Bronchial epithelial cell (primary cell): ENCODE measurements at places on chromosomes 1 and 21.

- no peak for DNase-seq
Measured at GRCh38 chr1:110675060-110675791, 486 bp upstream of the KCNA3 start.

GRCh38 chr21:34730756-34731445 is 62.1 kb downstream of the CLIC6 start:
- peak; percentile 22 for DNase-seq

- DNase-seq: peak; percentile 70
Measured at GRCh38 chr1:51661081-51661518, 44.2 kb downstream of the OSBPL9 start.

DNA sequence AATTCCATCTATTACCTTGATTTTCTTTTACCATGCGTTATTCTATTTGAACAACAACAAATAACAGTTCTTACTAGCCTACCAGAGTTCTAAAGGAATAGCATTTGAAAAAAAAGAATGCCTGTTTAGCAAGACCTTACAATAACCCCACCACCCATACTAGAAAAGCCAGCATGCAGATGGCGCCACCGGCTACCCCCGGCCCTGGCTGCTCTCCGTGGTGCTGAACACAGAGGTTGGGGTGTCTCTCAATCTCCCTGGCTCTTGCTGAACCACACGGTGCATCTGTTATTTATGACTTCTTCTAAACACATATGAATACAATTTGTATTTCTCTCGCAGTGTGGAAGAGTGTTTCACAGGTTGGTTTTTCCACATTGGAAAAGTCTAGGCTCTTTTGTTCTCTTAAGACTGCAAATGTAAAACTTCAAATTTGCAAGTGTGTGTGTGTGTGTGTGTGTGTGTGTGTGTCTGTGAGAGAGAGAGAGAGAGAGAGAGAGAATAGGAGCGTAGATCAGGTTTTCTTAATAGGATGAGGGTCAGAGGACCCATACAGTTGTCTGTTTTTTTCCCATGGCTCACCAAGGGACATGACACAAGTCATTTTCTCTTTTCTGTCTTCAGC is 13.6 kb downstream of the GRIK3 start:
- no peak for DNase-seq

- peak; percentile 47 for DNase-seq
Measured at GRCh38 chr1:59903141-59903754, 23.3 kb downstream of the CYP2J2 start.

DNA sequence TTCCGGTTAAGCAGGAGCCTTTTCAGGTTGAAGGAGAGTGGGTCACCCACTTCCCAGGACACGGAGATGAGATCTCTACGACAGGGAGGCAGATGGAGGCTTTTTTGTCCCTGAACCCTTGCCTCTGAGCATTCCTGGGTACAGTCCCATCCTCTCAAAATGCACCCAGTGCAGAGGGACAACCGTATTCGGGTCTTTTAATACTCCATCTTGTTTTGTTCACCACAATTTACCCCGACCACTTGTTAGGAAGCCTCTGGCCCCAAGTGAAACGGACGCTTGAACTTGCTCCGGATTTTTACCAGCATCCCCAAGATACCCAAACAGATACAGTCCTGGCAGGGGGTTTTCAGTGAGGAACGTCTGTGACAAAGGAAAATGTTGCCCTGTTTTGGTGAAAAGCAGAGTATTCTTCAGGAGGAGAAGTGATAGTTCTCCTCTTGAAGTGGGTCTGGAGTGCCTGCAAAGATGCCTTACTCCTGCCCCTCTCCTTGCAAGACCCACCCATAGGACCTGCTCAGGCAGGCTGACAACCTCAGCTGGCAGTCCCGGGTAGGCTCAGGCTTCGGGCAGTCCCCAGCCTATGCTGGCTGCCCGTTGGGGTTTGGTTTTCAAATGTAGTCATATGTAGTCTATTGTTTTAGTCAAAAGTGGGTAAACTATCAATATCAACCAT is 669 bp upstream of the ARL8A start:
- peak; percentile 44 for DNase-seq

DNA sequence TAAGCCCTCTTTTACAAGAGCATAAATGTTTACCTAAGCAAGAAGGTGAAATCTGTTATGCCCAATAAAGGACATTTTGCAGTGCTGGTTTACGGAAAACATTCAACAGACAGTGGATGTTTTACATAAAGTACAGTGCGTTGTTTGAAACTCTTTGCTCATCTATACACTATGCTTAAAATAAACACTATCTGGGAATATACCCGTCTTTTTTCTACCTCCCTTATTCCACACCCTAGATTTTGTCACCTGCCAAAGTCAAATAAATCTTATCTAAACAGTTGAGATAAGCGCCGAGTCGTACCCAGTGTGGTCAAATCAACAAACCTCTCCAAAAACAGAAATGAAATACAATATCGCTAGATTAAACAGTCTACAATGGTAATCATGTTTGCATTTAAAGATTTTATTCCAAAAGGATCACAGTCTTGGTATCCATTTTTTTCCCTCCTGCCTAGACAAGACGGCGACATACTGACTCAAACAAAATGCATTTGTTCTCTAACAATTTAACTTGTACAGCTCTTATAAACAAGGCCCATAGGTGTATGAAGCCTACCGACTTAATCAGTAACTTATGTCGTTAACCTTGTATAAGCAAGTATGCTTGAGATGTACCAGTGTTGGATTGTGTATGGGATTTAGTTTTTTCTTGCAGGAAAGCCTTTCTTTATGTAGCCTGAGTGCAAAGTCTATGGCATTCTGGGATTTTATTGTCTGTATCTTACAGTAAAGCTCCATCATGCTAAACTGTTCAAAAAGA is 189.1 kb downstream of the FMN2 start:
- no peak for DNase-seq

GRCh38 chr1:26542771-26543451 is 13.3 kb downstream of the RPS6KA1 start:
- no peak for DNase-seq
